Activated T-cell treated with anti-CD3 and anti-CD28 coated beads for 48 hours (primary cell): ENCODE measurements at places on chromosomes 6 and 20.

DNA sequence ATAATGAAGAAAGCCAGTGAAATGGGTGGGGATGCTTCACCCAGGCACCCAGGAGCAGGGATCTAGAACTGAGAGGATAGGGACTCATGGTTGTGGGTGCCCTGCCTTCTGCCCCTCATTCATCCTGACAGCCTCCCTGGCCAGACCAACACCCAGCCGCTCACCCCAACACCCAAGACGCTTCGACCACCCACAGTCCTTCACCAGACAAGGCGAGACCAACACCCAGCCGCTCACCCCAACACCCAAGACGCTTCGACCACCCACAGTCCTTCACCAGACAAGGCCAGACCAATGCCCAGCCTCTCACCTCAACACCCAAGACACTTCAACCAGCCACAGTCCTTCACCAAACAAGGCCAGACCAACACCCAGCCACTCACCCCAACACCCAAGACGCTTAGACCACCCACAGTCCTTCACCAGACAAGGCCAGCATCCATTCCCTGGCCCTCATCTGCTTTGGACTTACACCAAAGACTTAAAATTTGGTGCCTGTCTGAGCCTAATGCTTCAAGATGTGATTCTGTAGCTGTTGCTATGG lies 131.5 kb downstream of the ANKRD60 start:
- no peak for DNase-seq

DNA sequence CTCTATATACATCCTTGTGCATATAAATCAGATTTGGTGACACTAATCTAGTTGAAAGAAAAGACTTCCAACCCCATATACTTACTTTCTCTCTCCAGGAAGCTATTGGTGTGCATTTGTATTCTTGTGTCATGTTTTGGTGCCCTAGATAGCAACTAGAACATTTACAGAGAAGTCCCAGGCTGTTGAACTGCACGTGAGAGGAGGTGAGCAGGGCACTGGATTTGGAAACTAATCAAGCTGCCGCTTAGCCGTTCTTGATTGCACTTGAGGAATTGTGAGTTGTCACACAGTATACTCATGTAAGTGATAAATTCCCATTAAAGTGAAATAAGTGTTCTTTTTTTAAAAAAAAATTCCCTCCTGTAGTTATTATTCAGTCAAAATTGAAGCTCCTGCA lies 7.6 kb downstream of the WRNIP1 start:
- no peak for DNase-seq

DNA sequence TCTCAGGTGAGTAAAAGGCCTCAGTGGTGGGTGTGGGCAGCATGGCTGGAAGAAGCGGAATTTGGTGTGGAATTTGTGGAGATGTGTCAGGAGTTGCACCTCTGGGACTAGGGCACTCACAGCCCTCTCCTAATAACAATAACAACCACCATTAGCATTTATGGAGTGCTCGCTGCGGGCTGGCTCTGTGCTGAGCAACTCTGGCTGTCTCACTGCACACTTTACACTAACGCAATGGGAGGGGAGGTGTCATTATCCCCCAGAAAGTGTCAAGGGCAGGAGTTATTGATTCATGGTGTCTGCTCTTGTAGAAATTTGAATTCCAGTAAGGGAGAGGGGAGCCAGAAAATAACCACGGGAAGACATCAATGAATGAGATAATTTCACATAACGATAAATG lies 22.7 kb upstream of the SCRT2 start:
- no peak for DNase-seq

DNA sequence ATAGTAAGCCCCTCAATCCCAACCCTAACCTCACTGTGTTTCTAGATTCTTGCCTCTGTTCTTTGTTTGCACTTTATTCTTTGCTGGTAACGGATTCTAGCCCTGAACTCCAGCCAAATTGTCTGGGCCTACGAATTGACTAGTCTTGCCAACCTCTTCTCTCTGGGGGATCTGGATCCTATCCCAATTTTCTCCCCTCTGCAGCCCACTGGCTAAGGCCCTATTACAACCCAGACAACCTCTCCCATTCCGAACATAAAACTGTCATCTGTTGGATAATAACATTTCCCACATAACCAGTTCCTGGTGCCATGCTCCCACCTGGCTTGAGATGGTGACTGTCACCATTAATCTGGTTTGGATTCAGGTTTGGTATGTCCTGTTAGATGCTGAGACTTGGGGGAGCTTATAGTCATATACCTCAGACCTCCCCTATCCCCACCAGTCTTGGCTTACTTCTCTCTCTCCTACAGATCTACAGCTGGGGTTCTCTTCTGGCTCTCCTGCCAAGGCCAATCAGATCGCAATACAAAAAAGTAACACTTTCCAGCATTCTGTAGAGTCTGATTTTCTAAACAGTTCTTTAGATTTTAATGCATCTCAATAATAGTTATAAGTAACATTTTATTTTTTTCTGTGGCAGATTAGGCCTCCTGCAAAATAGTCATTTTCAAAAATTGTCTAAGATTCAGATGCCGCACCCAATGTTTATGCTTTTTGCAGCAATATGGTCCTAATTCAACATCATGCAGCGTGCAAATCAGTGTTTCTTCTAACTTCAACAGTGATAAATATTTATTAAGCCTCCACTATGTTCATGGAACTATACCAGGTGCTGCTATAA lies 29.8 kb upstream of the AHI1 start:
- no peak for DNase-seq

- no peak for DNase-seq
Observed at GRCh38 chr6:147132889-147133288, 71.3 kb upstream of the STXBP5 start.

- DNase-seq = no peak
Observed at GRCh38 chr6:155706341-155706740, 250.7 kb upstream of the NOX3 start.

GRCh38 chr6:1285556-1285955 lies 26.3 kb upstream of the FOXQ1 start:
- DNase-seq = no peak

DNA sequence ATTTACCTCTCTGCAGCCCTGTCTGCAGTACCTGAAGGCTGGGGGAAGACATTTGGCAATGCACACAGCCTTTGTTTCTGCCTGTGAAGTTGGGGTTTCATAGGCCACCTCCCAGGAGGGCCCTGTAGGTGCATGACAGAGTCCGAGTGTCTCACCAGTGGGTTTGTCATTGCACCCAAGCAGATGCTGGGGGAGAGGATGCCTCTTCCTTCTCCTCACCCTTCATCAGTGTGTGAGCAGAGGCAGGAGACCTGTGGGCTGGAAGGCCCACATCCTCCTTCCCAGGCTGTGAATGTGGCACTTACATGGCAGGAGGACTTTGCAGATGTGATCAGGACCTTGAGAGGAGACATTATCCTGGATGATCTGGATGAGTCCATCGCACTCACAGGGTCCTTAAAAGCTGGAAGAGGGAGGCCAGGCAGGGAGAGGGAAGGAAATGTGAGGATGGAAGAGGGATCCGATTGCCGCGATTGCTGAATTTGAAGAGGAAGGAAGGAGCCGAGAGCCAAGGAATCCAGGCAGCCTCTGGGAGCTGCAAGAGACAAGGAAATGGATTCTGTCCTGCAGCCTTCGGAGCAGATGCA lies 30.4 kb downstream of the SYNJ2 start:
- no peak for DNase-seq

GRCh38 chr20:62210496-62210855 lies 9.6 kb downstream of the HRH3 start:
- no peak for DNase-seq
